ENCODE measurements at places on chromosomes 3 and 15.
A peak's percentile ranks its signal among the peaks of the same experiment; 100 is the strongest.

DNA sequence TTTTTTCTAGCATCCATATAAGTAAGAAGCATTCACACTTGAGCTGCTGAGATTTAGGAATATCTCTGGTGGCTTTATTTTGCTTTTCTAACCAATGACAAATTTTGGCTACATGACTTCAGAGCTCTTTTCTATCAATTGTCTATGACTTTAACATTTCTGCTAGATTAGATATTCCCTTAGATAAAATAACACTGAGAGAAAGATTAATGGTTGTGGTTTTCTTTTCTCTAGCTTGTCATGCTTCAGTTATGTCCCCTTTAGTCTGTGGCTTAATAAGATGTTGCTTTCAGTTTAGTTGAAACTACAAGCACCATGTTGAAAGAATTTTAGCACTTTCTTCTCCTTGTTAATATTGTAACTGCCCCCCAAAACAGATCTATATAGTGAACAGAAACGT is 665.6 kb upstream of the CCDC54 start:
- DNase-seq, result no peak

GRCh38 chr15:101192081-101192480 is 59.8 kb downstream of the CHSY1 start:
- no peak for DNase-seq

- peak; percentile 51 for DNase-seq
Measured at GRCh38 chr3:136751316-136752171, 634 bp downstream of the STAG1 start.

DNA sequence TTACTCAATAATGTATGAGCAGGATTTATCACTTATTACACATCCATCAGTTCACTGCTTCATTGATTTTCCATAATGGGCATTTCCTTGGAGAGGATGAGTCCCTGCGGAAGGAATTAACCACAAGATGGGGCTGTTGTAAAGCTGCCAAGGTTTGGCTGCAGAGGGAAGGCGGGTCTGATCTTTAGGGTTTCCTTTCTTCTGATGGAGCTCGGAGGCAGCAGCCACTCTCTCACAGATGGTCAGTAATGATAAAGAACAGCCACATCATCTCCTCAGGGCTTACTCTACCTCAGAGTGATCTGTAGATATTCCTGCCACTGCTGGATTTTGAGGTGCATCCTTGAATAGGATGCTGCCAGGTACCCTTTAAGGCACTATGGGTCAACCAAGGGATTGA is 115.2 kb downstream of the USP13 start:
- no peak for DNase-seq

DNA sequence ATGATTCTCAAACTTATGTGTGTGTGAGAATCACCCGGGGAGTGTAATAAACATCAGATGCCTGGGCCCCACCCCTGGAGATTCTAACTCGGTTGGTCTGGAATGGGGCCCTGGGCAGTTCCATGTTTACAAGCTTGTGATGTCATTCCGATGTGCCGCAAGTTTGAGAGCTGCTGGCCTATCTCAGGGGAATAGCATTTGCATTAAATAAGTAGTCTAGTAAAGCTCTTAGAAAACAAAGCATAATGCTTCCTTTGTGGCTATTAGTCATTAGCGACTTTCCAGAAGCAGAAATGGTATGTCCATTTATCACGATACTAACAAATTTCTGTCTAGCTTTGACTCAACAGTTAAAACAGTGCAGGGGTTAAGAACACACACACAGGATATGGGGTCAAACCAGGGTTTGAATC is 20.9 kb downstream of the PGBD4 start:
- DNase-seq, result no peak

DNA sequence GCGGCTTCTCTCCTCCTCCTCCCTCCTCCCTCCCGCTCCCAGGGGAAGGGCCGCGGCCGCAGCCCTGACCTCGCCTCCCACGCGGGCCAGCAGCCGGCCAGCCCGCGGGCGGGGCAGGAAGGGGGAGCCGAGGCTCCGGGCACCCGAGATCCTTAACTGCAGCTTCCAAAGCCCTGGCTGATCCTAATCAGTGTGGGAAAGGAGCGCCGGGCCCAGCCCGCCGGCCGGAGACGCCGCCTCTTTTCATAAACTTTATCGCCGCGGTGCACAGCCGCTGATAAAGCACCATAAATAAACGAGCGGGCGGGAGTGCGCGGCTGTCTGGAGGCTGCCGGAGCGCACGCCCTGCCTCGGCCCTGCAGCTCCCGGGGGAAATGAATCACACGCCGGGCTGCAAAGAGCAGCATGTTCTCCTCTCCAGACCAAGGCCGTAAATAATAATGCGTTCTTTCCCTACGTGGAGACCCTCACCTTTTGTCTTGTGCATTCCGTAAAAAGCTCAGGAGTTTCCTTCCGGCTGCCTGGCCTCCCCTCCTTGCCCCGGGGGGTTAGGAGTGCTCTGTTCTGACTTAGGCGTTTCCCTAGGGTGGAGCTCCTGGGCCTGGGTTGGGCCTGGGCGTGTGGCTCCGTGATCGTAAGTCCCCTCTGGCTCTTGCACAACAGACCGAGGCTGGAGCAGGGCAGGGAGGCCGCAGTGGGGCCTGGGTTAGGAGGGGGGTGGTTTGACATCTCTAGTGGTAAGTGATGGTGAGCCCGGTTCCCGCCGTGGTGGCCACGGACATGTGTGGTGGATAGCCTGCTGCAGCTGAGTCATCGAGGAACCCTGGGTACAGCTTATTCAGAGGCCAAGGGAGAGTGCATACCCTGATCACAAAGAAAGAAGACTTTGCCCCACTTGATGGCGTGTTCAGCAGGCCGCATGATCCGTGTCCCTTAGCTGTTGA is 132.6 kb upstream of the HES1 start:
- peak; percentile 3 for DNase-seq

- no peak for DNase-seq
Measured at GRCh38 chr3:97838393-97838792, 16.6 kb downstream of the CRYBG3 start.

- no peak for DNase-seq
Measured at GRCh38 chr15:29554531-29554930, 267.7 kb downstream of the TJP1 start.

DNA sequence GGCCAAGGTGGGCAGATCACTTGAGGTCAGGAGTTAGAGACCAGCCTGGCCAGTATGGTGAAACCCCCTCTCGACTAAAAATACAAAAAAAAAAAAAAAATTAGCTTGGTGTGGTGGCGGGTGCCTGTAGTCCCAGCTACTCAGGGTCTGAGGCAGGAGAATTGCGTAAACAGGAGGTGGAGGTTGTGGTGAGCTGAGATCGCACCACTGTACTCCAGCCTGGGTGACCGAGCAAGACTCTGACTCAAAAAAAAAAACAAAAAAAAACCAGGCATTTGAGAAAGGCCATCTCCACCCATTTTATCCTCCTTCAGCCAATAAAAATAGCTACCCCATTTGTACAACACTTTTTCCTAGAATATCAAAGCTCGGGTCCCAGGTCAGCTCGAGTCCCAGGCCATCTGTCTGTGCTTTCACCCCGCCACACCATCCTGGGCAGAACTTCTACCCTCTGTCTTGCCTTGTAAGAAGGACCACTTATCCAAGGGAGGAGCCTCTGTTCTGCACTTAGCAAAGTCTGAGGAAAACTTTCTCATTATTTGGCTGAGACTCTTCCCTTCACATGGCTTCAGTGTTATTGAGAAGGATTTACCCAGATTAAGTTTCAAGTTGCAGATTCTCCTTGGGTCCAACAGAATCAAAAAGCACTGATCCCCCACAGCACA is 99.1 kb downstream of the MESD start:
- DNase-seq, result no peak

DNA sequence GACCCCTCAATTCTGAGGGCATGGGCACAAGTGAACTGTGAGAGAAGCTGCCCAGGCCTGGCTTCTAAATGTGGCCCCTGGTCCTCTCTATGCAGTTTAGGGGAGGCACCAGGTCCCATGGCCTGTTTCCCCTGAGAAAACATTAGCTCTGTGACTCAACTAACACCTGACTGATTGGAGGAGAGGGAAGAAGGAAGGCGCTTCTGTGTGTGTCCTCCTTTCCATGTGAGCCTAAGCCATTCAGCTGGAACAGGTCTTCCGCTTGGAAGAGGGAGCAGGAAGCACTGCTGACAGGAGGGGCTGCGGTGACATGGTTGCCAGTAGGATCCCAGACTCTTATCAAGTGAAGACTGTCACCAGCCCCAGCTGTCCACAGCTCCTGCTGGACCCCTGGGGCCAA is 79.5 kb downstream of the MYLK start:
- DNase-seq, result no peak

GRCh38 chr3:192229866-192230265 is 497.5 kb downstream of the FGF12 start:
- DNase-seq, result no peak

- DNase-seq, result no peak
Measured at GRCh38 chr15:86829245-86829644, 749.6 kb downstream of the AGBL1 start.

DNA sequence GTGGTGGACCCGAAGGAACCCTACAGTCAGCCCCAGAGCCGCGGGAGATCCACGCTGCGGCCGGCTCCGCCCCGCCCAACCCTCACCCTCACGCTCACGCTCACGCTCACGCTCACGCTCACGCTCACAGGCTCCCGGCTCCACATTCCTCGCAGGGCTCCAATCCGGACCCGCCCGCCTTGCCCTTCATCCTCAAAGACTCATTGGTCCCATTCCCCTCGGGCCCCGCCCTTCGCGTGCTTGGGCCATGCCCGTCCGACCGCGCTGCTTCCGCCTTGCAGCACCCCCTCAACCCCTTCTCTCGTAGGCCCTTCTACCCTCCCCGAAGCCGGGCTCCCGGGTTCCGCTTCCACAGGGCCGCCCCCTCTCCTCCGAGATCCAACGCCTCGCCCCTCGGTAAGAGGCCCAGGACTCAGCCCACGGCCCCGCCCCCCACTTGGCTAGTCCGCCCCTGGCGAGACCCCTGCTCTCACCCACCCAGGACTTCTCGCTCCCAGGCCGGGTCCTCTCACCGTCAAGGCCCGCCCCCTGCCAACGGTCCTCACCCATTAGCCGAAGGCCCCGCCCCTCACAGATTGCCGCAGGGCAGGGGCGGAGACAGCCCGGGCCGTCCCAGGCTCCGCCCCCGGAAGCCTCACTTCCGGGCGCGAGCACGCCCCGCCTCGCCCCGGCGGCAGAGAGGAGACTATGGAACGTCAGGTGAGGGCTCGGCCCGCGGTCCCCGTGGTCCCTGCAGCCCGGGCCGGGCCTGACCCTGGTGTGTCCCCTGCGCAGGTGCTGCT is at the start of gene APEH:
TSS of gene APEH (plus strand) at position 637 of the 782 bp plus-strand sequence. CDS start at position 688, 51 bp downstream.
- peak; percentile 94 for DNase-seq

DNA sequence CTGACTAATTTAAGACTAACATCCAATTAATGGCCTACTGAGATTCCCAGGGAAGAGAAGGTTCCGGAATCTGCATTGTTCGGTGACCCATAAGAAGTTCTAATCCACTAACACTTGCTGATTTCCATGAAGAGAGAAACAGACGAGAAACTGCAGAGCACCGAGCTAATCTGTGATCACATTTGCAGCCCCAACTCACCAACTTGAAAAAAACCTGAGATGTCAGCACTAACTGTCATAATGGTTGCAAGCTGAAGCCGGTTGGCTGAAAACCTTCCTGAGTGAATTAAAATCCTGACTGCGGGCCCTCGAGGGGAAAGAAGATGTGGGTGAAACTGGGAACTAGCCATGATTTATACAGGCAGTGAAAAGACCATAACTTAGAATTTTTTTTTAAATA is 204.8 kb upstream of the IGF1R start:
- no peak for DNase-seq

- no peak for DNase-seq
Measured at GRCh38 chr15:23437146-23437545, 9.9 kb downstream of the GOLGA6L2 start.

- DNase-seq, result no peak
Measured at GRCh38 chr3:193772422-193772763, 179.4 kb downstream of the OPA1 start.

- no peak for DNase-seq
Measured at GRCh38 chr15:99371180-99372103, 120.2 kb downstream of the LRRC28 start.

DNA sequence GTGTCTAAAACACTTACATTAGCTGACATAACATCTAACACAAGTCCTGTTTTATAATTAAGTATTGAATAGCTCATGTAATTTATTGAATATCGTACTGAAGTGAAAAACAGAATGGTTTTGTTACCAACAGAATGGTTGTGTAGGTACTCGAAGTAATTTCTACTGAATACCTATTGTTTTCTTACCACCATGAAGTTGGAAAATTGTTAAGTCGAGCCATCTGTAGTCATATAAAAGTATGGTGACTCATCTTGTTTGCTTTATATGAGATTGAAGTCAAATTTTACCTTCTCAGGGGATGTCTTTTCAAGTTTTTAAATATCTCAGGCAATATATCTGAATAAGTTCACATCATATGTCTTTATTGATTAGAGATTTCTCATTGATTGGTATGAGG is 37.6 kb downstream of the PIAS1 start:
- DNase-seq, result no peak

DNA sequence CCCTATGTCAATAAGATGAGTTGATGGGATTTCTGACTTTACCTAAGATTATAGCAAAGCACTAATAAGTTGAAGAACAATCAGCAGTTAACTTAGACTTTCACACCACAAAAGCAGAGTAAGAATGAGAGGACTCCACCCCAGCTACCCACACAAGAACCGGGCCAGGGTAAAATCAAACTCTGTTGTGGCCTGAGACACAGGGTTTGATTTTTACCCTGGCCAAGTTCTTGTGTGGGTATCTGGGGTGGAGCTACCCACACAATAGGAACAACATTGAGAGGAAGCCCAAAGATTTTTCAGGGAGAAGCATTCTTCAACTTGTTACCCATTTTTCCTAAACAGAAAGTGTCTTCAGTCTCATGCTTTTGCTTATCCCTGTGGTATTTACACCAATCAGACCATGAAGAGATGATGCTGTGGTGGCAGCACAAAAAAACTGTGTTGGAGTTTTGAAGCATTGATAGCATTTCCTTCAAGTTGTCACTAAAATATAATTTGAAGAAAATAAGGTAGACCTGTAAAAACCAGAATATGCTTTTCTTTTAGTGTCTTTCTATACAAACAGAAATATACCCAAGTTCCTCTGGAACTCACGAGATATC is 25.6 kb downstream of the CPOX start:
- DNase-seq, result no peak

GRCh38 chr3:157329551-157329950 is 107.1 kb upstream of the PTX3 start:
- no peak for DNase-seq

DNA sequence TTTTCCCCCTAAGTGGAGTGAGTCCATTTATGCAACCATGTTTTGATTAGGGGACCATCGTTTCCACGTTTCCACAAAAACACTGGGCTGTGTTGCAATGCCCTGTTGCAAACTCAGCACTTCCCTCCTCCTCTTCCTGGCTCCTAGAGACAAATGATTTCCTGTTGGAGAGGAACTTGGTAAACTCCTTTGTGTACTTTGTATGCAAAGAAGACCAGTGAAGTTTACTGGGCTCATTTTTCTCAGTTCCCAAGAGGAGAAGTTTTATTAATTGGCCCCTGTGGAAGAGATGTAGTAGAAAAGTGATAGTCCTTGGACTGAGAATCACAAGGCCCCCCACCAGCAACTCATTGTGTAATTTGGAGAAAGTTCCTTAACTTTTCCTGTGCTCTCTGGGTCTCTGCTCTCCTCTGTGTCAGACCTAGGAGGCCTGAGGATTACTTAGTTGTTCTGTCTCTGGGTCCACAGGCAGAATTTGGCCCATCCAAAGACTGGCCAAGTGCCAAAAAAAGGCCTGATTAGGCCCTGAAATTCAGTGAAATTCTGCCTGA is 95.0 kb downstream of the ATG7 start:
- no peak for DNase-seq
